Cerebellum (tissue), 4 donors: ENCODE measurements at places on chromosomes 2 and 18. TPM values are rescaled to one million over a fixed set of nuclear protein-coding genes. Genes with fewer than 3 reads are reported as not detected.

The ST6GAL2 gene
- 139 TPM for total RNA-seq

- DNase-seq: no peak
Observed at GRCh38 chr18:9743200-9744016, 35.3 kb downstream of the RAB31 start.

DNA sequence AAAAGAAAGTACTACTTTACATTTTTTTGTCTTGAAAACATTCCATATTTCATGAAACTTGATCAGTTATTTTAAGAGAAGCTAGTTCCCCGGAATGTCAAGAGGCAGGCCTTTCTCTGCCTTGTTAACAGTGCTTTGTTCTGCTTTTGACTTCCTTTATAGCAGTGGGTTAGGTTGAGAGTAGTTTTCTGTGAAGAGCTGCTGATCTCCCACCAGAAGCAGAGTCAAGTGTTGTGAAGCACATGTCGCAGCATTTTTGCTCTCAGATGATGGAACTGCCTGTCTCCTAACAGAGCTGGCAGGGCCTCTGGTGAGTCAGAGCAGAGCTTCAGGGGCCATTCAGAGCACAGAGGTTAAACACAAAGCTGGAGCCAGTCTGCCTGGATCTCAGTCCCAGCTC lies 871.8 kb downstream of the SLC4A3 start:
- no peak for DNase-seq

DNA sequence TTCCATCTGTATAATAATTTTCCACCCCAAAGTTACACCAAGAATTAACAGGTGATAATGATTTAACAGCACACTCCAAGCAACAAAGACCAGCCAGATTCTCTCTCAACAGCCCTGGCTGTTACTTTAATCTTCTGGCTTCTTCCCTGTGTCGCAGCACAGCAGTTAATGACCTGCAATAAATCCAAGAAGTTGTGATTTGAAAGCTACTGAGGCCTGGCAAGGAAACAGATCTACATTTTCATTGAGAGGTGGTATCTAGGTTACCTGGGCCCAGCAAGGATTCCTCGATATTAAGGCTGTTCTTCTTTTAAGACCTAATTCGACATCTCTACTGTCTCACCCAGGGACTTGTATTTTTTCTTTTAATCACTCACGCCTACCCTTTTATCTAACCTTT lies 433.8 kb downstream of the NBAS start:
- DNase-seq: no peak

DNA sequence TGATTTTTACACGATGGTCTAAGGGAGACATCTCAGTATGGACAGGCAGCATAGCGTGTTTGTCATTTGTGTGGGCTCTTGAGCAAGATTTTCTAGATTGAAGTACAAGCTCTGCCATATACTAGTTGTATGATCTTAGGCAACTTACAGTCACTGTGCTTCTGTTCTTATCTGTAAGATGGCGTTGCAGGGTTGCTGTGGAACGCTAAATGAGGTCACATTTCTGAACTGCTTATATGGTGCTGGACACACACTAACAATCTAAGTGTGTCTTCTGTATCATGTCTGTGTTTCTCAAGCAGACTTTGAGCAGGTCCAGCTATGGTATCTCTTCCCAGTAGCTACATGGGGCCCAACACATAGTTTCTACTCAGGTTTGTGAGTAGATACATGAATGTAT lies 29.2 kb downstream of the PARD3B start:
- no peak for DNase-seq

The ARHGAP15 gene
- 2.9 TPM for total RNA-seq

- DNase-seq: no peak
Observed at GRCh38 chr18:36817039-36817438, 11.8 kb downstream of the TPGS2 start.

DNA sequence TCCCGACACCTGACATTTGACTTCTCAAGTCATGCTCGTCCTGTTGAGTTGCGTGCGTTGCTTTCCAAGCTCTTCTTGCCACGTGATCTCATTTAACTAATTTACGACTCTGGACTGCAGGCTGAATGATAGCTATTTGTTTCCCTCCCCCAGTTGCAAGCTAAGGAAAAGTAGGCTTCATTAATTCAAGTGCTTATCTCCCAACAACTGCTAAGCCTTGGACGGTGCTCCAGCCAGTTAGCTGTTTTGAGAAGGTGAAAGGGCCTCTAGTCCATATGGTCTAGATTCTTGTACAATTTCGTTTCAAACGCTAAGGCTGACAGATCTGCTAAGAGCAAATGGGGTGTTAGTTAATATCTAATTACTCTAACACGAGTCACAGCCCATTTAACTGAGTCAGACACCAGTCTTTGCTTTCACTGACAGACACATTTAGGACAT lies 21.1 kb downstream of the GPR45 start:
- no peak for DNase-seq

The ANKRD30B gene
- total RNA-seq: 3.0 TPM

The OTX1 gene
- total RNA-seq: not detected

DNA sequence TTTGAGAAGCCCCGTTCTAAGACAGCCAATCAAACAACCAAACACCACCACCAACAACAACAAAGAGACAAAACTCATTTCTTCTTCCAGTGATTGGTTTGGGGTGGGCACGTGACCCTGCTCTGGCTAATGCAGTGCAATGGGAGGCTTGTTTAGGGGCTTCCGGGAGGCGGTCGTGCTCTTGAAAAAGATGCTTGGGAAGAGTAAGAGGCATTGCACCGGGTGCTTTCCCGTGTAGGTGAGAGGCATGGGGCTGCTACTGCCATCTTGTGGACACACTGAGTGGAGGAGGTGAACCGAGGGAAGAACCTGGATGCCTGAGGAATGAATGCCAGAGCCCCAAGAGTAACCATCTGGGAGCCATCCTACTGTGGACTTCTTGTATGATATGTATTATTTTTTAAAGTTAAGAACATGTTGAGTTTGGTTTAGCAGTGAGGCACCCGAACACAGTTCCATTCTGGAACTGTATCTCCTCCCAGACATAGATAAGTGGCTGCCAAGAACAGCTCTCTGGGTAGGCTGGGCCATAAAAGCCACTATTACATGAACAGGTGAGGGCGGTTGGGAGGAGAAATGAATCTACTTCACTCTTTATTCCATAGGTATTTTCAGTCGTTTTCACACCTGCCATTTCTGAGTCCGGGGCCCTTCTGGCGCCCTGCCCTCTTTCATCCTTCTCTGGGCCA lies 19.1 kb upstream of the ARHGAP25 start:
- DNase-seq: no peak

The POTEI gene
- total RNA-seq: 0.27 TPM

The CPO gene
- not detected for total RNA-seq

The HOXD12 gene
- total RNA-seq: not detected

GRCh38 chr2:241314226-241315092 lies 1.0 kb downstream of the HDLBP start:
- DNase-seq: no peak

DNA sequence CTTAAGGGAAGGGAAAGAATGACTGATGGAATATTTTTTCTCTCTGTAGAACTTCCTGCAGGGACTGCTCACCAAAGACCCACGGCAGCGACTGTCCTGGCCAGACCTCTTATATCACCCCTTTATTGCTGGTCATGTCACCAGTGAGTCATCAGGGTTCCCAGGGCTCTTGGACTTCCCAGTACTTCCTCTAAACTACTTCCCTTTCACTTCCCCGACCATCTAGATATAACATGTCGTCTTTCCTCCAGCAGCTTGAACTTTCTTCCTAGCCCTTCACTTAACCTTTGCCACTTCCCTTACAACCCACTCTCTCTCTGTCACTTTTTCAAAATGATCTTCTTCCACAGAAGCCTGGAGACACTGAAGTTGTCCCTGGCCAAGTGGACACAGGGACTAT lies 7.2 kb downstream of the STK36 start:
- DNase-seq: no peak

The CRYBA2 gene
- total RNA-seq: not detected

DNA sequence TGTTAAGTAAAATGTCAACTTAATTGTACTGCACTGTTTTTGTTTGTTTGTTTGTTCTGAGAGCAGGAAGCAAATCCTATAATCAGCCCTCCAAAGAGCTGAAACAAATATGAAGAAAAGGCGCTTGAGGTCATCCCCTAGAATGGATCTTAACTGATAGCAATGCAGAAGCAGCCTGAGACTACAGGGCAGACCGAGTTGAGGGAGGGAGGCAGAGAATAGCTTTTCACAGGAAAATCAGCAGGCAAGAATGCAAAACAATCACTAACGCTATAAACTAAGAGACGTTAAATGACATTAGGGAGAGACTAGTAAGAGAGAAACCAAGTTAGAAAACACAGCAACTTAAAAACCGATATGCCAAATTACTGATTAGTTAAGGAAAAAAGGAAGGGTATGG lies 37.2 kb downstream of the GALNT1 start:
- no peak for DNase-seq

The ATF2 gene
- total RNA-seq: 119 TPM

DNA sequence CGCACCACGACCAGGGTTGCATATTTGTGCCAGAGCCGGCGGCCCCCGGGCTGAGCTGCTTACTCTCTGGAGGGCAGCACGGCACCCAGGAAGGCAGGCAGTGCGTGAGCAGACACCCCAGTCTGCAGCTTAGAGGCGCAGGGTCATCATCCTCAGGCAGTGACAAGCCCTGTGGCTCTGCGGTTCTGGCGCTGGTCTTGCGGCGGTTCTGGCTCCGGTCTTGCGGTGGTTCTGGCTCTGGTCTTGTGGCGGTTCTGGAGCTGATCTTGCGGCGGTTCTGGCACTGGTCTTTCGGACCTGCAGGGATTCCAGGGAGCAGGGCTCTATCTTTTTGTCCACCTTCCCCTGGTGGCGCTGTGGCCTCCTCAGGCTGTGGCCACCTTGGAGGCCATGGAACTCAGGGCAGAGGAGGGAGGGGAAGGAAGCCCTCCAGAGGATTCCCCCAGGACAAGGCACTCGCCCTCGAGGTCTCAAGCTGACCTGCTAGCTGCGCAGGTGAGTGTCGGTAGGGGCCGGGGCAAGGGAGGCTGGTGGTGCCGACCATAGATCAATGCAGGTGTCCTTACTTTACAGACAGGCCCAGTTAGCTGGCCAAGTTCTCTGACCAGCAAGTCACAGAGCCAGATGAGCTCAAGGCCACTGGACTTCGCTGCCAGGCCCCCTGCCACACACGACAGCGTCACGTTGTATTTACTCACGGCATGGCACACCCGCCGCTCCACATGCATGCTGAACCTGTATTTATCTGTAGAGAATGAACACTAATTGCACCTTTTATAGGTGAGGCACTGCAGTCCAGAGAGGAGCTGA lies 14.9 kb downstream of the ESPNL start:
- no peak for DNase-seq

GRCh38 chr2:135096665-135097446 lies 44.8 kb downstream of the RAB3GAP1 start:
- no peak for DNase-seq

GRCh38 chr2:236974752-236975151 lies 110.9 kb upstream of the COPS8 start:
- no peak for DNase-seq

GRCh38 chr2:23145460-23145859 lies 239.5 kb upstream of the KLHL29 start:
- DNase-seq: no peak
